Lung microvascular endothelial cell (primary cell): ENCODE measurements at places on chromosomes 3 and 15.

GRCh38 chr15:47675735-47676134 lies 41.6 kb upstream of the SEMA6D start:
- DNase-seq, result no peak

- no peak for DNase-seq
These were observed 54.0 kb upstream of the TMEM108 start for GRCh38 chr3:132984181-132984580.

DNA sequence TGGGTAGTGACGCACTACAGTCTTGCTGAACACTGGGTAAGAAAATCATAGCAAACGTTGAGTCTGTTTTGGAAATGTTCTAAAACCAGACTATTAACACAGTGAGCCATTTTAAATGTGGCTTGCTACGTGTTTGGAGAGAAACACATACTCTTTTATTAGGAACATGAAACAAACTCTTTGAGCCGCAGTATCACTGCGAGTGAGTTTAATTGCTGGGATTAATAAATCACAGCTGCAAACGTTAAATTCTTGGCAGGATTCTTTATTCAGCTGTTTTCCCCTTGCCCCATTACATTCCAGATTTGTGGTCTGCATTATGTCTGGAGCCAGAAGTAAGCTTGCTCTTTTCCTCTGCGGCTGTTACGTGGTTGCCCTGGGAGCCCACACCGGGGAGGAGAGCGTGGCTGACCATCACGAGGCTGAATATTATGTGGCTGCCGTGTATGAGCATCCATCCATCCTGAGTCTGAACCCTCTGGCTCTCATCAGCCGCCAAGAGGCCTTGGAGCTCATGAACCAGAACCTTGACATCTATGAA lies 33.6 kb downstream of the BTD start:
- no peak for DNase-seq

DNA sequence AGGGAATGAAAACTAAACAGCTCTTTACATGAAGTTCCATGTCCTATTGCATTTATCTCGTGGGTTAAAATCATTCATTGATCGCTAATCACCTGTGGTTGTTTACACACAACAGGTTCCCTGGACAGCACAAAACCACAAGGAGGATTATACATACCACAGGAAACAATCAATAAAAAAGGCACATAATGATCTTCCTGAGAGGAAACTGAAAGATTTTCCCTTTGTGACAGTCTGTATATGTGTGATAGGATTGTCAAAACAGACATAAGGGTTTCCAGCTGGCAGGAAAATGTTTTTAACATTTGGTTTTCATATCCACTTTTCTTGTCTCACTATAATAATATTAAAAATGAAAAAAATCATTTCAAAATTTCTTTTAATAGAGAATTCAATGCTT lies 541.8 kb downstream of the NLGN1 start:
- peak; percentile 80 for DNase-seq

- DNase-seq, result no peak
These were observed 68.6 kb downstream of the DCLK3 start for GRCh38 chr3:36695769-36696137.

- no peak for DNase-seq
These were observed 20.3 kb downstream of the IL12A start for GRCh38 chr3:160008961-160009360.

GRCh38 chr3:126612479-126613205 lies 42.3 kb downstream of the TXNRD3 start:
- no peak for DNase-seq

DNA sequence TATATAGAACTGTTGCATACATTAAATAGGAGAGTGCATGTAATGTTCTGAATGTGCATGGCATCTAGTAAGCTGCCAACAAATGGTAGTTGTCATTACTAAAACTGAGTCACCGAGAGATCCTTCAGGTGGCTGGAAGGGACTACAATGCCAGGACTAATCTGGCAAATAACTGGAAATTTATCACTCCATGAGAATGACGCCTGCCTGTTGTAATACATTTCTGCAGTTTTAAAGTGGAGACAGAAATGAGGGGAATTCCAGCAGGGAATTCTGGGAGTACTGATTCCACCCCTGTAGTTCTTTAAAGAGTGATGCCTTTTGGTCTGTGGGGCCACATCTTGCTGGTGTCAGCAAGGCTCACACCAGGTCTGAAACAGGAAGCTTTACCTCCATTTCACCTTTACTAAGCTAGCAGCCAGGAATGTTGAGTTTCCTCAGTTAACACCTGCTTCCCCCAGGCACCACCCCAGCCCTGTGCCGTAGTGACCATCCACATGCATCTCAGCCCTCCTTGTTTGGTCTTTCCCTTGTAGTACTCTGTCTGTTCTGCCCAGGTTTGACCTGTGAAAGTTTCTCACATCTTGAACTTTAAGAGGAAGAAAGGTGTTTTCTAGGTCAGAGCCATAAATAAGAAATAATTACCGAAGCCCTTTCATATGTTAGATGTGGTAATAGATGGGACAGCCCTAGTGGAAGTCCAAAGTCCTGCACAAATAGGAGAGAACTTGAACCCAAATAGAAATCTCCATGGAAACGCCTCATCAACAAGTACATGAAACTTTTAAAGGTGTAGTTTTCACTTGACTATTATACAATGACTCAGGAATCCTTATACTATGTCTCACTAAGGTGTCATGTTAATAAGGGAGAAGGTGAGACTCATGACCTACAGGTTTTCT lies 56.7 kb upstream of the LMOD3 start:
- DNase-seq, result peak; percentile 54

- no peak for DNase-seq
These were observed 158.4 kb upstream of the NAALADL2 start for GRCh38 chr3:174700736-174701135.

- no peak for DNase-seq
These were observed 111.5 kb upstream of the ETV5 start for GRCh38 chr3:186220365-186220764.

- no peak for DNase-seq
These were observed 94.1 kb upstream of the SKOR1 start for GRCh38 chr15:67731112-67731721.

- DNase-seq, result no peak
These were observed 883 bp downstream of the RTP4 start for GRCh38 chr3:187369089-187369447.

DNA sequence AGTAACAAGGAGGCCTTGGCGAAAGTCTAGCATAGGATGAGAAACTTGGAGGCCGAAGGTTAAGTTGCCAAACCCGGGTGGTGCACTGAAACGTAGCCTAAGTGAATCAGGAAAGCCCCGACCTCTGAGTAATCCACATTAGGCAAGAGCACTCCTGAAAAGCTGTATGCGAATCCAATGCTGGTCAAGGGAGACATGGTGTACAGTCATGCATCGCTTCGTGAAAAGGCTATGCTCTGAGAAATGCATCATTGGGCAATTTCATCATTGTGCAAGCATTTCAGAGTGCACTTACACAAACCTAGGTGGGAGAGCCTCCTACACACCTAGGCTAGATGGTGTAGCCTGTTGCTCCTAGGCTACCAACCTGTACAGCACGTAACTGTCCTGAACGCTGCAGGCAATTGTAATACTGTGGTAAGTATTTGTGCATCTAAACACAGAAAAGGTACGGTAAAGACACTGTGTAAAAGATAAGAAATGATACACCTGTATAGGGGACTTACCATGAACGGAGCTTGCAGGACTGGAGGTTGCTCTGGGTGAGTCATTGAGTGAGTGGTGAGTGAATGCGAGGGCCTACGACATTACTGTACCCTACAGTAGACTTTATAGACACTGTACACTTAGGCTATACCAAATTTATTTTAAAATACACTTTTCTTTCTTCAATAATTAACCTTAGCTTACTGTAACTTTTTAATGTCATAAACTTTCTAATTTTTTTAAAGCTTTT lies 222.5 kb downstream of the SHQ1 start:
- no peak for DNase-seq

- DNase-seq, result no peak
These were observed 330.9 kb downstream of the ERC2 start for GRCh38 chr3:56137415-56137814.

DNA sequence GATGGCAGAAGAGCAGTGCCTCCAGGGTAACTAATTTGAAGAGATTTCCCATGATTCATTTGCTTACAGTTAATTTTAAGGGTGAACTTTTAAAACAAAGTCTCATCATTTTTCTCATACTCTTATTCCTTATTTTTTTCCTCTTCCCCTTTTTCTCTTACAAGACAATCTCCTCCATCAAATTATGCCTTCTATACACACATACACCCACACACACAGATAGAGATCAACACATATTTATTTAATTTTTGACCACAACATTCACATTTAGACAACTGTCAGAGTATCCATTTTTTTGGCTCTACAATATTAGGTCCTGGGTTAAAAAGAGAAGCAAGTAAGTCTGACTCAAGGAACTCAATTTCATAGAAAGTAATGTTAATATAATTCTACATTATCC lies 37.6 kb downstream of the AAGAB start:
- DNase-seq, result no peak

- peak; percentile 28 for DNase-seq
These were observed 138.6 kb downstream of the SUCLG2 start for GRCh38 chr3:67515778-67516177.

GRCh38 chr3:38267662-38268061 lies 2.0 kb downstream of the SLC22A13 start:
- DNase-seq, result no peak

GRCh38 chr15:71542836-71543235 lies 267.5 kb upstream of the NR2E3 start:
- no peak for DNase-seq

GRCh38 chr3:155938409-155938808 lies 68.0 kb downstream of the GMPS start:
- no peak for DNase-seq
